Activated CD8-positive, alpha-beta memory T cell treated with anti-CD3 and anti-CD28 coated beads, Interleukin-2, amount 50 U/mL, for 4 hours (primary cell): ENCODE measurements at places on chromosomes 6 and 20.

DNA sequence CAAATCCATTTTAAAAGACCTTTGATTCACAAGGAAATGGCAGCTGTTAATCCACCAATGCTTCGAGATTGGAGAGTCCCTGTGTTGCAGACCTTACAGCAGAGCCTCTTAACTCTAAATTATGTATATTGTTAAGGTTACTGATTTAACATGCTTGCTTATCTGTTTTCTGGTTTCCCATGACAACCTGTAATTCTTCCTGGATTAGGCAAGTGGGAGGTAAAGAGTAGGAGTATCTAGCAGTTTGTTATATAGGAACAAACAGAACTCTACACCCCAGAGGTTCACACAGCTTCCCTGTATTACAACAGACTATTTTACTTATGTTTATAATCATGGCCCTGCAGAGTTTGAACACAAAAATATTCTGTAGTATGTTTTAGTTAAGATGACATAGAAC is 39.5 kb downstream of the NKX2-4 start:
- DNase-seq = no peak

DNA sequence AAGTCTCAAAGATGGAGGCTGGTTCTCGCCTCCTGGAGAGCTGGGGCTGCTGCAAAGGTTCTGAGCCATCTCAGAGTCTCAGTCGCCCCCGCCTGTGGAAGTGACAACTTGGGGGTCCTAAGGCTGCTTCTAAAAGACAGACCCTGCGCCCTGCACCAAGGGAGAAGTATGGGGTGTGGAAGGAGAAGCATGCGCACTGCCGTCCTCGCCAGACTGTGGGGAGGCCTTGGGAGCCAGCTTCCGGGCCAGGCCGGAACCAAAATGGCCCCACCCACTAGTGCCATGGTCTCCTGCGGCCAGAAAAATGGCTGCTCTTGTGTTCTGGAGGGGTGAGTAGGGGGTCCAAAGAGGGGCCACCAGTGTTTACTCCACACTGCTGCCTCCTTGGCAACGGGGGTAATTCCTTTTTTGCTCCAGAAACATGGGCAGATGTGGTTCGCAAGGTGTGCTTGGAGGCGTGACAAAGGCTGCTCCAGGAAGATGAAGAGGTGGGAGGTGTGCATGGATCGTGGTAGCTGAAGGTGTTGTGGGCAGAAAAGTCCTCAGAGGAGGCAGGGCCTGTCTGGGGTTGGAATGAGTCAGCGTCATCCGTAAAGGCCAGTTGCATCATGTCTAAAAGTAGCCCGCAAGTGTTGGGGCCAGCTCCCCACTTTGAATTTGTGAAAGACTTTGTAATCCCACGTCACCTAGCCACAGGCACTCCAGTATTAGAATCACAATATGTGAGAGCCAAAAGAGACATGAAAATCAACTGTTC is 329.8 kb upstream of the SOX4 start:
- no peak for DNase-seq

GRCh38 chr6:39417440-39417839 is 94.9 kb upstream of the KCNK16 start:
- no peak for DNase-seq

GRCh38 chr20:10448270-10449156 is 13.4 kb downstream of the SLX4IP start:
- no peak for DNase-seq

- DNase-seq = no peak
These were observed 407.6 kb upstream of the SOX4 start for GRCh38 chr6:21185861-21186478.
